ENCODE measurements at places on chromosomes 13 and 19.

DNA sequence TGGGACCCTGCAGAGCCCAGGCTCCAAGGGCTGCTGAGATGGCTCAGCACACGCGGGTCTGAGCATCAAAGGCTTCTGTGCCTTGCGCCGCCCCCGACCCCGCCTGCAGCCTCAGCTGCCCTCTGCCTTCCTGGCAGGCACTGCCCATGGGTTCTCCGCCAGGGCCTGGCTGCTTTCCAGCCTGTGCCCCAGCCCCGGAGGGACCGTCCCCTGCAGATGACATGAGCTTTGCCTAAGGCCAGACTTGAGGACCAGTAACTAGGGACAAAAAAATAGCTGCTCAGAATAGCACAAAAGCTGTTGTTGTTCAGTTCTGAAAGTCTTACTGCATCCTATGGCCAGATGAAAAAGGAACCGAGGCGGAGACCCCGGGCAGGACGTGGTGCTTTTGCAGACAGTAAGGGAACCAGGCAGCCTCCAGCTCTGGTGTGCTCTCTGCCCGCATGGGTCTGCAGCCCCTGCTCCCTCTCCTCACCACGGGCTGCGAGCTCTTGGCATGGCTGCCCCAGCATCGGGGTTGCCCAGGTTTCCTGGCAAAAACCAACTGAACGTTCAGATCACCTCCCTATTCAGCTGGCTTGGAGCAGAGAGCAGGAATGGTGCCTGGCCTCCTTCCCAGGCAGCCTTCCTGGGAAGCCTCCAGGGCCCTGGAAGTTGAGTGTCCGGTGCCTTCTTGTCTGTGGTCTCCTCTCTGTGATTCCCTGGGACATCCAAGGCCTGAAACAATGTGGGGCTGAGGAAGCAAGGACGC is 12.5 kb upstream of the CFAP97D2 start:
- DNase-seq, result no peak

DNA sequence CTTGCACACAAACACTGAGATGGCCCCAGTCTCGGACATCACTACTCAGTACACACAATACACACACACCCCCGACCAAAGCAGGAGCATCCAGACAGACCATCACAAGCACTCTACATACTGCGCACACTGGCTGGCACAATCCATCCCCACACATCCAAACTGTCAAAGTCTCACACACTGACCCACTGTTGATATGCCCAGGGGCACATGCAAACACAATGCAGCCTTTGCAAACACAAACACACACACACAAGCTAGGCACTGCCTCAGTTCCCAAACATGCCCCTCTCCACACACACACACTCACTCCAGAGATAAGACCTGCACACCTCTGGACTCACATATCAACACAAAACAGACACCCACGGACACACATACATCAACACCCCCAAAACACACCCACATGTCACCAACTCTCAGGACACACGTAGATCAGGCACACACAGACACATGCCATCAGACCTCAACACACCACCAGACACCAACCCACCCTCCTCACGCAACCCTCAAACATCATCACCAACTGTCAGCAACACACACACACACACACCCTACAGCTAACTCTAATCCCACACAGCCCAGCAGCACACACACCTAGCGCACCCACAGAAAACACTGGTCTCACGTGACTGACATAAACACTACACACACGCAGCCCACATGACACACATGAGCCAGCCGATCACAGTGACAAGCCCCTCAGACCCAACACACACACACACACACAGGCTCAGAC is 1.9 kb downstream of the BBC3 start:
- no peak for DNase-seq

DNA sequence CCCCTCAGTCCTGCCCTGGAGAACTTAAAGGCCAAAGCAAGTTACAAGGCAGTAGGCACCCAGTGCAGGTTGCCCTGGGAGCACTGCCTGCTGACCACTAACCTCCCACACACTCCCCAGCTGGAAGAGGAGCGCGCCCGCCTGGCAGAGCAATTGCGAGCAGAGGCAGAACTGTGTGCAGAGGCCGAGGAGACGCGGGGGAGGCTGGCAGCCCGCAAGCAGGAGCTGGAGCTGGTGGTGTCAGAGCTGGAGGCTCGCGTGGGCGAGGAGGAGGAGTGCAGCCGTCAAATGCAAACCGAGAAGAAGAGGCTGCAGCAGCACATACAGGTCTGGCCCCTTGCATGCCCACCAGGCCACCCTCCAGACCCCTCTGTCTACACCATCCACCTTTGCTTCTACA is 61.1 kb downstream of the KCNC3 start:
- no peak for DNase-seq

DNA sequence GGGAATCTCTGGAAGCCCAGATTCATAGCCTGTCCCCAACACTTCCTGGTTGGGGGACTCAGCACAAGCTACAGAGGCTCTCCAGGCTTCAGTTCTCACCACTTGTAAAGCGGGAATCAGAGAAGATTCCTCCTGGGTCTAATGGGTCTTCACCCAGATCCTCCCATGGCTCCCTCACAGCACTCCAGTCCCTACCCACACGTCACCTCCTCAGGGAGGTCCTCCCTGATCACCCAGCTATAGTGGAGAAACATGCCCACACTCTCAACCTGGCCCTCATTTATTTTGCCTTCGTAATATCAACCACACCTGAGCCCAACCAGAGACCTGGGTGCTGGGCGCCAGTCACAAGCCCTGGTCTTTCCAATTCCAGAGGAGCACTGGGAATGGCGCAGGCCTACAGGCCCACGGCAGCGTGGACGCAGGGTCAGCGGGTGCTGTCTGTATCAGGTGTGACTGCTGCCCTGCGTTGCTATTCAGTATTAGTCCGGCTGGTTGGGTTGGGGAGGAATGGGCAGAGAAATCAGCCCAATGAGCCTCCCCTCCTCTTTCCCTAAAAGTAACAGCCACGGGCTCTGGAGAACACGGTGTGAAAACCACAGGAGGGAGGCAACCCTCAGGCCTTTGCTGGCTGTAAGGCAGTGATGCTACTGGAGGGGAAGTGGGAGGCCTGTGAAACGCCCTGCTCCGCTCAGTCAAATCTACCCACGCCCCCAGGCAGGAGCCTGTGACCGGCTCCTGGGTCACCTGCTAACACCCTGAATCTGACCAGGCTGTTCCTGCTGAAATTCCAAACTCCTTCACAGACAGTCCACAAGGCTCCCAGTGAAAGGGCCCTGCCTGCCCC is 5.2 kb downstream of the AKT2 start:
- DNase-seq, result no peak
